ENCODE measurements at places on chromosomes 7 and 10.

- no peak for DNase-seq
Observed at GRCh38 chr10:107317592-107317991, 153.1 kb upstream of the SORCS1 start.

GRCh38 chr10:132158122-132158741, 28.5 kb upstream of the DPYSL4 start:
- DNase-seq = no peak

DNA sequence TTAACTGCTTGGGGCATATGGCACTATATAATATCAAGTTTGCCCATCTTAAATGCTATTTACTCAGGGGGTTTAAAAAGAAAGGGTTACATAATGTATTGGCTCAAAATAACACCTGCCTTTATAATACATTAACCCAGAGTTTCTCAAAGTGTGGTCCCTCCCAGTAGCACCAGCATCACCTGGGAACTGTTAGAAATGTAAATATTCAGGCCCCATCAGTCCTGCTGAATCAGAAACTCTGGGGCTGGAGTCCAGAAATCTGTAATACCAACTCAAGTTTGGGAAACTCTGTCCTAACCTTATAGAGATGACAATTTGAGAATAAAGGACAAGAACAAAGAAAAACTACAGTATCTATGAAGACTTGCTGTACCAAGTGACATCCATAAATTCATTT, 270.7 kb downstream of the PARD3 start:
- no peak for DNase-seq

- DNase-seq = no peak
Observed at GRCh38 chr10:100791369-100792058, 46.1 kb downstream of the PAX2 start.

DNA sequence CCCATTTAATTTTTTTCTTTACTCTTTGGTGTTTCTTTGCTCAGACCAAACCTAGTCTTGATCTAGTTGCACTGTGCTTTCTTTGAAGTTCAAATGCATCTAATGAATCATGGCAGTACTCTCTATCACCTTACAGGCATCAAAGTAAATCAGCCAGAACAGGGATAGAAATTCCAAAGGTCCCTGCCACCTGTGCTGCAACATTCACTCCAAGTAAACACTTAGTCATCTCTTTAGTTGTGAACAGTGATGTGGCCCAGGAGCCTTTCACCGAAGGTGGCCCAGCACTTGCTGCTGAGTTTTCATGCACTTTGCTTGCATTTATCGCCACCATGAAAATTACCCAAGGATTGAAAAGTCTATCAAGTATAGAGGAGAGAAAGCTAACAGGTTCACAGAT, 314.1 kb upstream of the ETV1 start:
- no peak for DNase-seq

GRCh38 chr7:77391230-77391629, 24.9 kb downstream of the GSAP start:
- DNase-seq = no peak

DNA sequence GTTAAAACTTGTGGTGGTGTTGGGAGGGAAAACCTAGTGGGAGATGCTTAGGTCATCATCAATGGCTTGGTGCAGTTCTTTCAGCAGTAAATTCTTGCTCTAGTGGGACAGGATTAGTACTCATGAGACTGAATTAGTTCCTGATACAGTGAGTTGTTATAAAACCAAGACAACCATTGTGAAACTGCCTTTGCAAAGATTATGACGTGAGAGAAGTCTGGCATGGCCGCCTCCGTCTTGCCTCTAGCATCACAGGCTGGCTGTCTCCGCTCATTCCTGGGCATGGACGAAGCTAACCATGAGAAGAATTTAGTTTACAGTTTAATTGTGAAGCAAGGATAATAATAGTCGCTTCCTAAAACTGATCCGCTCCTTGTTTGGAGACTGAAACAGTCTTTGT, 186.4 kb downstream of the KIF20B start:
- no peak for DNase-seq
